ENCODE measurements at places on chromosomes 7 and 10.

- no peak for DNase-seq
Observed at GRCh38 chr7:18378989-18379605, 116.5 kb upstream of the HDAC9 start.

GRCh38 chr7:137266764-137267163 lies 76.8 kb downstream of the PTN start:
- DNase-seq = no peak

DNA sequence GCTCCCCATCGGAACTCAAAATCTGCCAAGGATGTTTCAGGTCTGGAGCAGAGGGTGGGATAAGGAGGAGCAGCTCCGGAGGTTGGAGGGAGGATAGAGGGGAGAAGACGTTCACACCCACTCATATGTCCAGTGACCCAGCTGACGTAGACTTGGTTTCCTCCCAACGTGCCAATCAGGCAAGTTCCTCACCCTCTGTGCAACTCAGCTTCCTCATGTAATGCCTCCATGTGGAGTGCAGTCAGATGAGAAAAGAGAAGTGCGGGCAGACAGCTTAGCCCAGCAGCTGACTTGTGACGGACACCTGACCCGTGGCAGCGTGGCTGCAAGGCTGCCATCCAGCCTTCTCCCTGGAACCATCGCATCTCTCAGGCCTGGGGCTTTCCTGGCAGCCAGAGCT lies 86.8 kb downstream of the NPTX2 start:
- DNase-seq = no peak

GRCh38 chr7:50205011-50205410 lies 99.5 kb upstream of the IKZF1 start:
- no peak for DNase-seq

DNA sequence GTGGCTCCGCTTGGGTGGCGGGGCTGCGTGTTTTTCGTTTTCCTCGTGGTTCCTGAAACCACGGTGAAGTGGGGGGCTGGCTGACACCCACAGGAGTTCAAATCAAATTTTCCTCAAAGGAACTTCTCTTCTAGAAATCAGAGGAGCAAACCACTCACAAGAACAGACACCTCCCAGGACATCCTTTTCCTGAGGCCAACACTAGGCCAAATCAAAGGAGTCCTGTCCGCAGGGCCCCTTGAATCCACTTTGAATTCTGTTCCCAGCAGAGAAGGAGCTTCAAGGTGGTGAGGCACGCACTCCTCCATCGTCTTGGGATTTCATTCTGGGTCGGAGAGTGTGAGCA lies 29.9 kb upstream of the ZNF273 start:
- no peak for DNase-seq

GRCh38 chr7:18208921-18209320 lies 181.3 kb upstream of the PRPS1L1 start:
- no peak for DNase-seq

GRCh38 chr7:66790196-66790595 lies 49.7 kb downstream of the RABGEF1 start:
- no peak for DNase-seq

Data from stimulated activated CD8-positive, alpha-beta memory T cell treated with anti-CD3 and anti-CD28 coated beads, Interleukin-4, amount 100 ng/mL, for 24 hours (primary cell).